Stimulated activated CD8-positive, alpha-beta memory T cell treated with anti-CD3 and anti-CD28 coated beads, Interleukin-2, amount 100 ng/mL, for 1 hour (primary cell): ENCODE measurements at places on chromosomes 5 and 9.

GRCh38 chr5:76403766-76404222 is 709 bp downstream of the IQGAP2 start:
- DNase-seq = peak; percentile 31

- DNase-seq = no peak
Observed at GRCh38 chr5:84016085-84016484, 295.4 kb upstream of the HAPLN1 start.

DNA sequence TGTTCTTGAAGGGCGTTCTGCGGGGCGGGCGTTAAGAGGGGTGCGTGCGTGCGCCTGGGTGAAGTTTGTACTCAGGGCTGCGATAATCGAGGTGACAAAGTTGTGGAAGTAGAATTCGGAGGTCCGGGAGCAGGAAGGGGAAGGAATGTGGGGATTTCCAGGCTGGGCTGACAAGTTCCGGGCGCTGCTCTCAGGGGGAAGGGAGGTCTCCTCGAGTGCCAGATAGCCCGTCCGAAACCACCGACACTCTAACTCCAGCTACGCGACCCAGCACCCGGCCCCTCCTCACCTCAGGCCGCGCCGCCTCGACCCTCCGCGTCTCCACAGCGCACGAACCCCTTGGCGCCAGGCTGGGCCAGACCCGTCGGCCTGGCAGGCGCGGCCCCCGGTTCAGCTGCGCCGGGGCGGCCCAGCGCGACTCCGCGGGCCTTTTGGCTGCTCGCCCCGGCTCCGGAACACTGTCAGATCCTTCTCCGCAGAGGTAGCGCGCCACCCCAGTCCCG is at the start of gene IL6ST:
Gene IL6ST (minus strand): TSS at position 469 of the 503 bp plus-strand sequence. CDS start 18,685 bp downstream, outside the sequence.
- DNase-seq = peak; percentile 12

GRCh38 chr5:76223696-76224095 is 140.5 kb downstream of the SV2C start:
- no peak for DNase-seq

DNA sequence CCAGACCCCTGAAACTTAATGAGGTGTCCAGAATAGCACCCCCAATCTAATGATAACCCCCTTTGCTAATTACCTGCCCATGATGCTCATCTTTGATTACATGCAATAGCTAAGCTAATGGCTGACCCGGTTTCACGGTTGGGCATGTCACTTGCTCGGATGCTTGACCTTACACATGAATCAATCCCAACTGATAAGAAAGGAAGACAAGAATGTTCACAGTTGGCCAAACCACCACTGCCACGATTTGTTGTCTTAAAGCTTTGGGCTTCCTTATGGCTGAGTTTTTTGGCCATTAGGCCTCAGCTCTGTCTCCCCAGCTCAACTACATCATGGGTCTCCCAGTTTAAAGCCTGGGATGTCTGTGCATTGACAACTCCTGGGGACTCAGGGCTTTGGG is 53.1 kb upstream of the TGFBR1 start:
- DNase-seq = no peak

GRCh38 chr9:113901221-113901688 is 25.1 kb downstream of the ZNF618 start:
- no peak for DNase-seq

GRCh38 chr9:87518702-87519335 is 21.2 kb downstream of the DAPK1 start:
- DNase-seq = no peak

DNA sequence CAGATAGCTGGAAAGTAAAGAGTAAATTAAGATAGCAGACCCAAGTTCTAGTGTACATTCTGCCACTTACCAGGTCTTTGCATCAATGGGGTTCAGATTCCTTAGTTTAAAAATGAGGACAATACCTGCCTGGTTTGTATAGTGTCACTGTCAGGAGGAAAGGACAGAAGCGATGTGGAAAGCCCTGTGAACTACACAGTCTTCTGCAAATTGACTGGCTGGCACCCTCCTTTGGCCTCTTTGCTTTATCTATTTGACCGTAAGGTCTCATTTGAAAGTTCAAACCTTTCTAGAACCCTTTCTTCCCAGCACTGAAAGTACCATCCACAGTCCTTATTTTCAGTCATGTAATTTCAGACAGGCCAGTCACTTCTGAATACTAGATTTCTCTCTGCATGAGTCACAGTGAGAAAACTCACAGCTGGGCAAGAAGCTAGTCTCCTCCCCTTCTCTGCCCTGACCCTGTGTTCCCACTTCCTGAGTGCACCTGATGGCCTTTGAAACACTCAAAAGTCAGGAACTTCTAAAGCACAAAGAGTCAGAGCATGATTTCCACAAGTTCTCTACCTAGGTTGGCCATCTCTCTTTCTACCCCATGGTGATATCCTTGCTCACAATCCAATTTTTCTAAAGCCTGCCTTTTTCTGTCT is 91.3 kb upstream of the RASEF start:
- no peak for DNase-seq

GRCh38 chr9:133779516-133780403 is 41.6 kb upstream of the SARDH start:
- DNase-seq = no peak

DNA sequence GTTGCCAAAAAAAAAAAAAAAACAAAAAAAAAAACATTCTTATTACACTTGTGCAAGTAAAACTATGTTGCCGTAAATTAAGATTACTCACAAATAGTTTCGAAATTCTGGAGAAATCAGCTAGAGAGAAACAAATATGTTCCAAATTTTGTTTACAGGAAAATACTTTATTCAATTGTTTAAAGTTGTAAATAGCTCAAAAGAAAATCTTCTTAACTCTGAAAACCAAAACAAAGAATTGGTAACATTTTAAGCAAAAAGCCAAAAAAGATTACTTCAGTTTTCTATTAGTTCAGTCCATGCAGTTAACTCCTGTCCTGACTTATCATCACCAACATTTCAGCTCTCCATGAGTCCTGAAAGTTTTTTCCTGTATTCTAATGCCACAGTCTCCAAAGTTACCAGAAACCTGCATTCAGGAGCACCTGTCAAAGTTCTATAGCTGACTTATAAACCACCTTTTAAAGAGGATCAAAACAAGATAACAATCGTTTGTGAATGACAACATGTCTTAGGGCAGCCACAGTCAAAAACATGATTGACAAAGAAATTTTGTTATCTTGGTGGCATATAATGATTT is 194.1 kb downstream of the RANBP17 start:
- DNase-seq = no peak

DNA sequence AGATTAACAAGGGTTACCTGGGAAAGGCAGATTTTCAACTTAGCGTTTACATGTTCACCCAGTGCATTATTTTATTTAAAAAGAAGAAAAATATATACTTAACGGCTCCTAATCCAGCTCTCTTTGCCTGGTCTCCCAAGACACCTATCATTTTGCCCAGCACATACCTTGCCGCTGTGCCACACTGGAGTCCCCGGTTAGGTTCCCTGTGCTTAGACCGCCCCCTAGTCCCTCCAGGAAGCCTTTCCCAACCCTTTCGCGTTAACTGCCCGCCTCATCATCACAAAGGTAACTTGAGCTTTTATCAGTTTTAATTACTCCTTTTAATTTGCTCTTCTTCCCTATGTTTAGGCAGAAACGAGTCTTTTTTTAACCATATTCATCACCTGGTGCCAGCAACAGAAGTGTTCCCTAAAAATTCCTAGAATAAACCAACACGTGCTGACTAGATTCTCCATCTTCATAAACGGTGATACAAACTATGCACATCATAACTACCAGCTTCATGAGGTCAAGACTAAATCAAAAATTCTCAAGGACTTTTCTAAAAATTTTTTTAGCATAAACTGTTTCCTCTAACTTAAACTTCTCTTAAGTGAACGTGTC is 19.7 kb downstream of the DNAJA1 start:
- DNase-seq = no peak
